ENCODE measurements at places on chromosomes 7 and 10.
A peak's percentile ranks its signal among the peaks of the same experiment; 100 is the strongest.

DNA sequence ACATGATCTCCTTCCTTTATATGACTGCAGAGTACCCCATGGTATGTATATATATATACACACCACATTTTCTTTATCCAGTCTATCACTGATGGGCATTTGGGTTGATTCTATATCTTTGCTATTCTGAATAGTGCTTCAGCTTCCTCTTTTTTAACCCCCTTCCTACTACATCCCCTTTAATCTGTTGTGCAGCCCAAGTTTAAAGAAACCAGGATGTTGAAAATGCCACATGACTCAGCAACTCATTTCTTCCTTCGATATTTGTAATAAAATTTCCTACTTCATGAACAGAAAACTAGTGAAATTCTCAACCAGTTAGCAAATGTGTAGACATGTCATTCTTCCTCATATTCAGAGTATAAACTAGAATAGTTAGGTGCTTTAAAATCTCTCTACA lies 1245.7 kb upstream of the SORCS1 start:
- no peak for DNase-seq

DNA sequence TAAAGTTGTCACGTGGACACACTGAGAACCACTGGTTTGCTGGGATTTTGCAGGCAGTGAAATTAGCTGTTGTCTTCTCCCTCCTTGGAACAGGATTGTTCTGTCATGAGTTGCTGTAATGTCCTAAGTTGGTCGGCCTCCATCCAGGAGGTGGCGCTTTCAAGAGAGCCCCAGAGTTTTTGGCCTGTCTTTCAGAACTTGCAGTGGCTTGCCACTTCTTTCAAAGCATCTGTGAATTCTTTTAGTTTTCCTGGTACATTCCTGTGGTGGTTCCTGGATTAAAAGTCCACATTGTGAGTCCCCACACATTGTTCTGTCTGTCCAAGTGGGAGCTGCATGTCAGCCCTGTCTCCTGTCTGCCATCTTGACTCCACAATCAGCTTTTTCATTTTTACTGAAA lies 133.8 kb downstream of the PON1 start:
- no peak for DNase-seq

- no peak for DNase-seq
Observed at GRCh38 chr10:96124230-96125141, 5.6 kb upstream of the ZNF518A start.

DNA sequence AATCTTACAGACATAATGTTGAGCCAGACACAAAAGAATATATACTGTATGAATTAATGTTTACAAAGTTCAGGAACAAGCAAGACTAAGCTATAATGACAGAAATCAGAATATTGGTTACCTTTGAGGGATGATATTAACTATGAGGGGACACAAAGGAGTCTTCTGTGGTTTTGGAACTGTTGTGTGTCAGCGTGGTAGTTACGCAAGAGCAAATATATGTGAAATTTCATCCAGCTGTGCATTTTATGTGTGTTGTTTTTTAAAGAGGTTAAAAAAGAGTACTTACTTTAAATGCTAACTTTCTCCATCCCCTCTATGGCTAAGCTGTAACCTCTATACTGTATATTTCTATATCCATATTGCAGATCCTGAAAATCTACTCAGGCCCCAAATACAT lies 14.9 kb downstream of the SLC25A28 start:
- DNase-seq: no peak

- DNase-seq: no peak
Observed at GRCh38 chr7:65907501-65908198, 34.8 kb downstream of the VKORC1L1 start.

- DNase-seq: no peak
Observed at GRCh38 chr7:100210805-100211204, 8.9 kb upstream of the PVRIG start.

DNA sequence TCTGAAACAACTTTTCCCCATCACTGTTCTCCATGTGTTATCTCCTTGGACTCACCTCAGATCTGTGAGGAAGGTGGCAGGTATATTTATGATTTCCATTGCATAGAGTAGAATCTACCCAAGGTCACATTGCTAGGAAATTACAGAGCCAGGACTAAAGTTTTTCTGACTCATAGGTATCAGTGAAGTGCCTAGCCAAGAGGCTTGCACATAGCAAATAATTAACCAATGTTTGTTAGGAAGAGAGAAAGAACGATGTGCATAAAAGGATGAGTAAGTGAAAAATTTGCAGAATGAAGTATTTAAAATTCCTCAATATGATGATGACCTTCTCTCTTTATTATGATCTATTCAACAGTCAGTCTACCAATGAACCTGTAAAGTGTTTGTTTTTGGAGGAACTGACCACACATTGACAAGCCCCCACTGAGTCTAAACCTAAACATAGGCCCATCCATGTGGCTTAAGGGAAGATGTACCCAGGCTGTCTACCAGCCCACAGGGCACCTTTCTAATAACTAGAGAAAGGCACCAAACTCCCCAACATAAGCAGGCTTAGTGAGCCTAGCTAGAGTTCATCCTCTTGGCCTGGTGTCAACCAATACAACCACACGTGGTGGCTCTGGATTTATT lies 252.9 kb upstream of the ZMIZ1 start:
- no peak for DNase-seq

DNA sequence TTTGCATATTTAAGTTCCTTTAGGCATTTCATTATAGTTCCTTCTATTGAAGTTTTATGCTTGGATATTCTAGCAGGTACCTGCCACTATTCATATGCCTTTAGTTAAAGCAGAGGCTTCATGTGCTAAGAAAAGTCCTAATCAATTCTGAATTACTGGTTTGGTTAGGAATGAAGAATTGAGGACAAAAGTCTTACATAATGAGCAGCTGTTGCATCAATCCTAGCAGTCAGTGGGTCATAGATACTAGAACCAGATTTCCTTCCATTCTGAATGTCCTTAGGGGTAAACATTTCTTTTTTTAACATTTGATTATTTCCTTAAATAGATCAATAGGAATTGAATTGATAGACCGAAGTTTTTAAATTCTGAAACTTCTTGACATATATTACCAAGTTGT lies 59.2 kb downstream of the CDK13 start:
- no peak for DNase-seq

GRCh38 chr10:53909791-53910190 lies 891.2 kb downstream of the PCDH15 start:
- no peak for DNase-seq

- no peak for DNase-seq
Observed at GRCh38 chr10:114393482-114393881, 10.8 kb downstream of the AFAP1L2 start.

- DNase-seq: peak; percentile 57
Observed at GRCh38 chr10:84264611-84265141, 19.8 kb downstream of the RGR start.

DNA sequence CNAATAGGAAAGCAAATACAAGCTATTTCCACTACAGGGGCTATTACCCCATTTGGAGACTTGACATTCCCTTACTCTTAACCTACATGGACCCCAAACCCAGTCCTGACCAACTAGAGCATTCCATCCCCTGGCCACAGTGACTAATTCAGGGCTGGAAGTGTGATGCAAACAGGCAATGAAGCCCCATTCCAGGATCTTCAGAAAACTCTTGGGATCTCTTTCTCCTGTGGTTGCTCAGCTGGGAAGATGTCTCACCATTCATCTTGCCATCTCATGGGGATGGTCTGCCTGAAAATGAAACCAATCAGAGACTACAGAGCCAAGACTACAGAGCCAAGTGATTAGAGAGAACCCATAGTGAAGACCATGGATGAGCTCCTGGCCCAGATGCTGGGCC lies 206.2 kb downstream of the ZNF365 start:
- no peak for DNase-seq

GRCh38 chr7:5667391-5667790 lies 114.1 kb downstream of the RNF216 start:
- DNase-seq: no peak

GRCh38 chr7:43648473-43649406 lies 65.8 kb downstream of the STK17A start:
- no peak for DNase-seq

GRCh38 chr10:44458671-44459413 lies 73.9 kb upstream of the CXCL12 start:
- no peak for DNase-seq

- peak; percentile 83 for DNase-seq
Observed at GRCh38 chr10:13347500-13348156, 465 bp downstream of the SEPHS1 start.

GRCh38 chr7:48140001-48140681 lies 31.1 kb upstream of the ABCA13 start:
- DNase-seq: no peak

DNA sequence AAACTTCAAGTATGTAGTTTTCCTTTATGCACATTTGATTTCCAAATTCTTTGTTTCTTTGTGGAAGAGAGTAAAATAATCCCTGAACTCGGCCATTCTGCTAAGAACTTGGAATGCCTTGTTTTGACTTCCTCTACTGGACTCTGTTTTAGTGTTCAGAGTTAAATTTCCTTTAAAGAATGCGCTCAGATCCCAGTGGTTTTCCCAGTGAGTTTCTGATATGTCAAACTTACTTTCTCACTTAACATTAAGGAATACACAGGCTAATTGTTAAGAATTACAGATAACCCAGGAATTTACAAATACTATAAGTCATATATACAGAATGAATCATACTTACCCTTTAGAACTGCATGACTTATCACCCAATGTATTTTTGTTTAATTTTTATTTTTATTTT lies 1067.6 kb upstream of the CELF2 start:
- DNase-seq: no peak

GRCh38 chr7:158606129-158606528 lies 18.5 kb upstream of the PTPRN2 start:
- DNase-seq: no peak

DNA sequence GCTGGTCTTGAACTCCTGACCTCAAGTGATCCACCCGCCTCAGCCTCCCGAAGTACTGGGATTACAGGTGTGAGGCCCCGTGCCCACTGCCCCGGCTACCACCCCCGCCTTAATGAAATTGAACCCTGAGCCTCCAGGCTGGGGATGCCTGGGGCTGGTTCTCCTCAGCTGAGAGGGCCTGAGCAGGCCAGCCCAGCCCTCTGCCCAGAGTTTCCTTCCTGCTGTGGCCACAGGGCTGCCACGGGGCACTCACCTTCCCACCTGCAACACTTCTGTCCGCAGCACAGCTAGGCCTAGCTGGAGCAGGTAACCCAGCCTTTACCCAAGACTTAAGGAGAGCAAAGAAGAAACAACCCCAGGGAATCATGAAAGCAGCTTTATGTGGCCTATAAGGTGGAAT lies 78.1 kb upstream of the ANLN start:
- DNase-seq: no peak

GRCh38 chr10:108230478-108231170 lies 1066.1 kb upstream of the SORCS1 start:
- no peak for DNase-seq

DNA sequence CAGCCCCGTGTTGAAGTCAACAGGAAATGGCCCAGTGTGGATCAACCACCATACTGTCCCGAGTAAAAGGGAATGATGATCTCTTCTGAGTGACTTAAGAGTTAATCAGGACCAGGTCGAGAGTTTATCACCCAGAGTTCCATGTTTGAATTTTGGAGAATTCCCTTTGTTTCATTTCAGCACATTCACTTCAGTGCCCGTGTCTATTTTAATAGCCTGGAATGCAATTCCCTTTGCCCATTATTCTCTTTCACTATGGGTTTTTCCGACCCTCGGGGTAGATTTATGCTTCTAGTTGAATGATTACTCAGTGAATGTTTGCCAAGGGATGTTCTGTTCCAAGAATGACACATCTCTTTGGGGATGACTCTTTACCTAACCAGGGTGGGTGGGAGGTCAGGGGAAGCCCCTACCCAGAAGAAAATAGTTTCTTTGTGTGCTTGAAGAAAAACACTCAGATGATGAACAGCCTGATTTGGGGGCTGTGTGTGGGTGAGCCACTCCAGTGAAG lies 594.9 kb downstream of the INHBA start:
- DNase-seq: no peak

GRCh38 chr7:11256501-11256900 lies 282.8 kb downstream of the PHF14 start:
- no peak for DNase-seq

- DNase-seq: peak; percentile 73
Observed at GRCh38 chr10:108911814-108912541, 1011.3 kb downstream of the XPNPEP1 start.

- no peak for DNase-seq
Observed at GRCh38 chr10:33216661-33217427, 117.6 kb downstream of the NRP1 start.

DNA sequence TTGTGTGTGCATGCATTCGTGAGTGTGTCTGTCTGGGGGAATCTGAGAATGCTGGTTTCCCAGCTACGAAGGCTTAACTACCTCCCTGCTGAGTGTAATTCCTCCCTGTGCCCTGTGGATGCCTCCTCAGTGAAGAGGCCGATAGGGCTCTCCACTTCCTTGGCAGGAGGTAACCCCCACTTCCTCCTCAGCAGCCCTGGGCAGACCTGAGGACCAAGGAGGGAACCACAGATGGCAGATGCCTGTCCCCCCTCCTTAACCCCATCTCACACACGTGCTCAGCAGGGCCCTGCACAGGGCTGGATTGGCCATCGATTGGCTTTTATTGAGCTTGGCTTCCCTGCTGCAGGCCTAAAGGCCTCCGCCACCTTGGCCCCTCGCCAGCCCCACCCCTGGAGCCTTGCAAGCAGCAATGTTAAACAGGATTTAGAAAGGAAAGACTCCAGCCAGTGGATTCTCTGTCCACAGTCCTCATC lies 45.6 kb upstream of the LRRC4 start:
- no peak for DNase-seq

DNA sequence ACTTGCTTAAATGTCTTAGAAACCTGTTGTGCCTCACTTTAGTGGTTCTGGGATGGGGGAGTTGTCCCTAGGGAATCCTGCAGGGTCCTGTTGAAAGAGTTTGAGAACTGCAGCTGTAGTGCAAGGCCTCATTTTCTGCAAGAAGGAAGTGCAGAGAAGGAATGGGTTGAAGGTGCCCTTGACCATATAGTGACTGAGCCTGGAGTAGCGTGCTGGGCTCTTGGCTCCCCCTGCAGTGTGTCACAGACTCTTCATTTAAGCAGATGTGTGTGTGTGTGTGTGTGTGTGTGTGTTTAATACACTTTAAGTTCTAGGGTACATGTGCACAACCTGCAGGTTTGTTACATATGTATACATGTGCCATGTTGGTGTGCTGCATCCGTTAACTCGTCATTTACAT lies 92.2 kb downstream of the GRK5 start:
- no peak for DNase-seq

GRCh38 chr7:16936626-16937422 lies 55.0 kb upstream of the AGR3 start:
- no peak for DNase-seq

- DNase-seq: no peak
Observed at GRCh38 chr10:70513848-70514309, 35.3 kb downstream of the PALD1 start.

- DNase-seq: no peak
Observed at GRCh38 chr10:69734797-69735468, 66.8 kb upstream of the COL13A1 start.

Measured in uterus (tissue), 4 donors.